ENCODE measurements at places on chromosomes 11 and 22.

- H3K4me1 ChIP-seq, result no peaks in the 10 kb centered on the region
- H3K27me3 ChIP-seq, result no peaks in the 10 kb centered on the region
- peaks cover 25% of the 10 kb centered on the region for H3K36me3 ChIP-seq
- no peak for DNase-seq
Observed at GRCh38 chr22:39431821-39432251, 25.0 kb upstream of the MGAT3 start.

DNA sequence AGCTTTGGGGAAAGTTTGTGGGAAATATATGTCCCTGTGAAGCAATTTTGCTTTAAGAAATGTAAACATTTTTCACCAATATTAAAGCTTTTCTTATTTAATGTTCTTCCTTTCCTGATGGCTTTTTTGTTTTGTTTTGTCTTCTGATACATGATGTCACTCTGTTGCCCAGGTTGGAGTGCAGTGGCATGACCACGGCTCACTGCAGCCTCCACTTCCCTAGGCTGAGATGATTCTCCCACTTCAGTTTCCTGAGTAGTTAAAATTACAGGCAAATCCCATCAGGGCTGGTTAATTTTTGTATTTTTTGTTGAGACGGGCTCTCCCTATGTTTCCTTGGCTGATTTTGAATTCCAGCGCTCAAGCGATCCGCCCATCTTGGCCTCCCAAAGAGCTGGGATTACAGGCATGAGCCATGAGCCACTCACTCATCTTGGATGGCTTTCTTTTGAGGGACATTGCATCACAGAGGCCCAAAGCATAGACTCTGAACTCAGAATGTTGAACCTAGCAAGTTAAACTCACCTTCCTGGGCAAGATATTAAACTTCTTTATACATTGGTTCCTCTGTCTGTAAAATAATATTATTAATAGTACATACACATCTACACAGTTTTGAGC, 651 bp upstream of the CARD16 start:
- no peak for DNase-seq
- H3K27ac ChIP-seq, result peak overlapping the region; percentile 65
- peak overlapping the region; percentile 65 for H3K4me3 ChIP-seq
- H3K36me3 ChIP-seq, result no peaks in the 10 kb centered on the region
- no peaks in the 10 kb centered on the region for H3K27me3 ChIP-seq

- DNase-seq, result no peak
- no peaks in the 10 kb centered on the region for H3K36me3 ChIP-seq
- peaks cover 10% of the 10 kb centered on the region for H3K4me1 ChIP-seq
- peaks cover 6% of the 10 kb centered on the region for H3K27me3 ChIP-seq
Observed at GRCh38 chr11:120184946-120185705, 25.7 kb upstream of the OAF start.

GRCh38 chr11:6610591-6610990, 1.4 kb downstream of the TAF10 start:
- no peak overlapping the region for H3K27ac ChIP-seq
- H3K27me3 ChIP-seq, result no peaks in the 10 kb centered on the region
- DNase-seq, result no peak
- H3K36me3 ChIP-seq, result peaks cover 36% of the 10 kb centered on the region

DNA sequence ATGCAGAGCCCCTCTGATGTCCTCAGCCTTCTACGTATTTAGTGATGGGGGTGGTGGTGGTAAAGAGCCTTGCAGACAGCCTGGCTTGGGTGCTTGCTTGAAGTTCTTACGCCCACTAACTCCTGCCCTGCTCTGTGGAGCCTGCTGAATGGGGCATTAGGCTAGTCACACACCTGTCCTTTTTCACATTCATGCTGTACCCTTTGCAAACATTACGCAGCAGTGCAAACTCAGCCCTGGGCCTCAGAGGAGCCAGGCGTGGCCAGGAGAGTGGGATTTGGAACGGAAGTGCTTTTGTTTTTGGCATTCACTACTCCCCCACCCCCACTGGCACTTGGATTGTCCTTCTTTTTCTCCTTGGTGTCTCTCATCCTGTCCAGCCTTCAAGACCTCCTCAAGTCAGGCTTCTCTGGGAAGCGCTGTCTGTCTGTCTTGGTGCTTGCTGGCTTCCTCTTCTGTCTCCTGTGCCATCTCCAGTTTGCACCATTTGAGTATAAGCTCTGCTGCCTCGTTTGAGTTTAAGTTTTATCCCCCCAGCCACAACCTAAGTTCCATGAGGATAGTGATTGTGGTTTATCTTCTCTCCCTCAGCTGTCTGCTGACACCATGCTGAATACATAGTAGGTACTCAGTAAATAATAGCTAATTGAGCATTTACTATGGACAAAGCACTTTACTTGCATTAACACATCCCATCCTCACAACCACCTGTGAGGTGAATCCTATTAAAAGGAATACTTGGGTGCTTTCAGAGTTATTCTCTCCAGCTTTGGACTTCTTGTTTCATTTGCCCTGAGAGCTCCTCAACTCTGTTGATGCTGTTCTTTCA, 26.7 kb downstream of the ZBTB16 start:
- no peak overlapping the region for H3K27ac ChIP-seq
- H3K4me1 ChIP-seq, result no peaks in the 10 kb centered on the region
- no peak for DNase-seq

- H3K27ac ChIP-seq, result no peak overlapping the region
- H3K36me3 ChIP-seq, result no peaks in the 10 kb centered on the region
- DNase-seq, result no peak
- no peaks in the 10 kb centered on the region for H3K27me3 ChIP-seq
Observed at GRCh38 chr11:83349296-83349695, 63.1 kb upstream of the CCDC90B start.

GRCh38 chr22:40628354-40629042, 8.0 kb downstream of the MRTFA start:
- DNase-seq, result no peak
- H3K36me3 ChIP-seq, result peaks cover 3% of the 10 kb centered on the region
- H3K4me1 ChIP-seq, result peaks cover 22% of the 10 kb centered on the region
- H3K27me3 ChIP-seq, result no peaks in the 10 kb centered on the region

DNA sequence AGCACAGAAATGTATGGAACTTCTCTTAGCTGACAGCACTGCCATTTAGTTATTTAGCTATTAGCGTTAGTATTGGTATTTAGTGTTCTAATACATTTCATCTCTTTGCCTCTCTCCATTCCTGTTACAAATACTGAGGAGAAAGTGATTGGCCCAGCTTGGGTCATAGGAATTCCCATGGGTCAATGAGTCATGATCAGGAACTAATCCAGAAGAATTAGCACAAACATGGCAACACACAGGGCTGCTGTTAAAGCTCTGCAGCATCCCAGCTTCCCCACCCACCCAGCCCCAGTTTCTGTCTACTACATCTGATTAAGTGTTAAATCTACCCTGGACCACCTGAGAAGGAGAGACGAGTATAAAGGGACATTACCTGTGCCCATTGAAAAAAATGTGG, 36.1 kb downstream of the PDGFD start:
- no peaks in the 10 kb centered on the region for H3K4me1 ChIP-seq
- no peaks in the 10 kb centered on the region for H3K36me3 ChIP-seq
- DNase-seq, result no peak
- H3K27me3 ChIP-seq, result no peaks in the 10 kb centered on the region
